Esophagus mucosa (tissue), 1 donor: ENCODE measurements at places on chromosomes 11 and 22. TPM values are rescaled to one million over a fixed set of nuclear protein-coding genes. Genes with fewer than 3 reads are reported as not detected.

The OR2AG2 gene
- 0.04 TPM for total RNA-seq

The MPPED2 gene
- total RNA-seq: 0.72 TPM

The IRAG1 gene
- total RNA-seq: 3.2 TPM

- ATAC-seq: no peak
Measured at GRCh38 chr11:102345904-102346303, 1.1 kb upstream of the BIRC2 start.

GRCh38 chr22:31631436-31631835, 30.6 kb downstream of the PISD start:
- ATAC-seq: no peak

- ATAC-seq: no peak
Measured at GRCh38 chr11:122192634-122193255, 76.7 kb upstream of the BLID start.

DNA sequence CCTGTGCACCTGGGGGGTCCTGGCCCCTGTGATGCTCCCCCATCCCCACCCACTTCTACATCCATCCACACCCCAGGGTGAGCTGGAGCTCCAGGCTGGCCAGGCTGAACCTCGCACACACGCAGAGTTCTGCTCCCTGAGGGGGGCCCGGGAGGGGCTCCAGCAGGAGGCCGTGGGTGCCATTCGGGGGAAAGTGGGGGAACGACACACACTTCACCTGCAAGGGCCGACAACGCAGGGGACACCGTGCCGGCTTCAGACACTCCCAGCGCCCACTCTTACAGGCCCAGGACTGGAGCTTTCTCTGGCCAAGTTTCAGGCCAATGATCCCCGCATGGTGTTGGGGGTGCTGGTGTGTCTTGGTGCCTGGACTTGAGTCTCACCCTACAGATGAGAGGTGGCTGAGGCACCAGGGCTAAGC, 20.0 kb upstream of the TALDO1 start:
- ATAC-seq: peak; percentile 0
